ENCODE measurements at places on chromosomes 4 and X. TPM values are rescaled to one million over a fixed set of nuclear protein-coding genes. Genes with fewer than 3 reads are reported as not detected.

F8A1 gene
- 16.7 TPM for total RNA-seq

GDPD2 gene
- total RNA-seq: not detected

SOWAHB gene
- total RNA-seq: not detected

SPANXD gene
- total RNA-seq: not detected

KIT gene
- 18.7 TPM for total RNA-seq

DNA sequence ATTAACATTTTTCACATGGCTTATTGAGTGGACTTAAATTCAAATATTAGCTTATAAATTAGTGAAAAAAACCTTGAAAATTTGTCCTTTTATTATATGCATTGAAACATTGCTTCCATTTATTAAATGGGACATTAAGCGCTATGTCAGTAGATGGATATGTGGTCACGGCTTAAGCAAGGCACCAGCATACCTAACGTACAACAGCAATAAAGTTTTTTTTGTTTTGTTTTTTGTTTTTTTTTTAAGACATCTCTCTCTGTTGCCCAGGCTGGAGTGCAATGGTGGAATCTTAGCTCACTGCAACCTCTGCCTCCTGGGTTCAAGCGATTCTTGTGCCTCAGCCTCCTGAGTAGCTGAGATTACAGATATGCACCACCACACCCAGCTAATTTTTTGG is 31.6 kb downstream of the PGM2 start:
- no peak for DNase-seq

DNA sequence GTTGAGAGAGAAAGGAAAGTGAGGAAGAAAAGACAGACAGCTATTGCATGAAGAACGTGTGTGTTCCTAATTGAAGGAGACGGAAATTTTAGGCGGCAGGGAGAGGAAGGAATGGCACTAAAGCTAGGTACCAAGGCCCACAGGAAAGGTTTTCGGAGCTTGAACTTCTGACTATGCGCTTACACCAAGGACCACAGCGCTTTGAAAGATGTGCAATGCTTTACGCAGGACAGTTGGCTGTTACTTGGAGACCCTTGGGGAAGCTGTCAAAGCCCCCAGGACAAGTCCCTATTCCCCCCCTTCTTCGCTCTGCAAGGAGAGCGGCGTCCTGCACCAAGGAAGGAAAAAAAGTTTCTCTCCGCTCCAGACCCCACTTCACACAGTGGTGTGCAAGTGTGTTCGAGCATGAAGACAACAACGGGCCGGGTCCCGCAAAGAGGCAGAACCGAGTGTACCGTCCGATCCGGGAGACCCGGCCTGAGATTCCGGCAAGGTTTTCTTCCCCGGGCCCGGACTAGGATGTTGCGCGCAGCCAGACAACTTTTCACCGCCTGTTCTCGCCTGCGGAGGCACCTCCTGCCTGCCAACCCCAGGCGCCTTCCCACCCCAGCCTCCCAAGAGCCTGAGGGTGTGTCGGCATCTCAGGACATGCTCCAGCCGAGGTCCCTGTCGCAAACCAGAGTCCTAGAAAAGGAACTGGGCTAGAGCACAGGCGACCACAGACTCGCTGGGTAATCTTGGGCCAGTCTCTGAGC is 896 bp downstream of the KDR start:
- DNase-seq: no peak

DNA sequence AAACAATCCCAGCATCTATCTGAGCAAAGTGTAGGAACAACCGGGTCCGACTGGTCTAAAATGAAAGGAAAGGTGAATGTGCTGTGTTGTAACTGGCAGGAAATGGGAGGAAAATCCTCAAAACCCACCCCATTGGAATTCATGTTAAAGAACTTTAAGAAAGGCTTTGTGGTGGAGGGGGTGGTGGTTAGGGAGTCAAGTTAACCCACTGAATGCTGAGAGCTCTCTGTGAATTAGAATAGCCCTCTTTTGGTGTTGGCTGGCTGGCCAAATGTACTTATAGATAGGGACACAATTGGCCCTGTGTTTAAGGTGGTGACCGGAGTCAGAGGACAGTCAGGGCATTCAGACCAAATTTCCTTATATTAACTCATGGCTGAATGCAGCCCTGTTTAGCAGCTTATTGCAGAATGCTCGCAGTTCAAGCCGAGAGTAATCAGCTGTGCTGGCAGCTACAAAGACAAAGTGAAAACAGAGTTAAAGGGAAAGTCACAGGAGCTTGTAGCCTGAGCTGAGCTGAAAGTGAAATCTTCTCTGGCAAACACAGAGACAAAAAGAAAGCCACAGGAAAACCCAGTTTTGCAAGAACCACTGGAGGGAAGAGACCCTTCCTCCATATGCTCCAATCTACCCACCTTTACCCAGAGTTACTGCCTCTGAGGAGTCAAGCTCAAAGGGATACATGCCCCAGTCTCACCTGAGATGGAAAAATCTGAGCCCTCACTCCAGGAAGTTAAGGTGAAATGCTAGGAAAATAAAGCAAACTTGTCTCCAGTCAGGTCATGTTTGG is 38.5 kb upstream of the UGT2B7 start:
- DNase-seq: no peak

DNA sequence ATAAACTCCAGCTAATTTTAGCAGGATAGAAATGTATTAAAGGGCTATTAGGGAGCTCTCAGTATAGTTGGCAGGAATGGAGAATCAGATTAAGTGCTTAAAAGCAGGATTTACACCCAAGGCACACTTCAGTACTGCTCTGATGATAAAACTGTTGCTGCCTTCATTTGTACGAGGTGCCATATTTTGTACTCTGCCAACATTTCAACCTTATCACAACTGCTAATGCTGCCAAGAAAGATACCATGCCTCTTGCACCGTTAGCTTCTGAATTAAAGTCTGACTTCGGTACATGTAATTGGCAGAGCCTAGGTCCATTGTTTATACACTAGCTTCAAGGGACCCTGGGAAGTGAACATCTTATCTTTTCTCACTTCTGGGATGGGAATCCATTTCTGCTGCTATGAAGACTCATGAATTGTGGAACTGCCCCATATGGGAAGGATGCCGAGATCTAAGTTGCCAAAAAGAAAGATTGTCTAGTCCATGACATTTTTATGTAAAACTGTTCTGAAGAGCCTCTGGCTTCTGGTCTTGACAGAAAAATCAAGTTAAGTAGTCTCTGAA is 624.0 kb upstream of the IGFBP7 start:
- DNase-seq: no peak

DNA sequence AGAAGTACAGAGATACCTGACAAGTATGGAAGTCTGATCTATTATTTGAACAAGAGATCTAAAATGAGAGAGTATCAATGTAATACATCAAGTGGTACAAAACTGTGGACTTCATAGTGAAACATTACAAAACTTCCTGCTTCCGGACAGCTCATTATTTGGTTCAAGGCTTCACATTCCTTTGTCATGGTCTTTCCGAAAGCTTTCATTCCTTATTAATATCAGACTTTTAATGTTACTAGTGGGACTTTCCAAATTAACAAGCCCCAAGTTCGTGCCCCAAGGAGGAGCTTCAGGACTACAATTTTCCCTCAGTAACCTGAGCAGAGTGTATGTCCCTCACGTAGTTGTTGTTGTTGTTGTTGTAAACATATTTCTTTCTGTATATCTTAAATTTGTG is 1.2 kb downstream of the CHIC2 start:
- DNase-seq: no peak

GRCh38 chrX:7828594-7828993 is 14.4 kb upstream of the VCX start:
- no peak for DNase-seq

DNA sequence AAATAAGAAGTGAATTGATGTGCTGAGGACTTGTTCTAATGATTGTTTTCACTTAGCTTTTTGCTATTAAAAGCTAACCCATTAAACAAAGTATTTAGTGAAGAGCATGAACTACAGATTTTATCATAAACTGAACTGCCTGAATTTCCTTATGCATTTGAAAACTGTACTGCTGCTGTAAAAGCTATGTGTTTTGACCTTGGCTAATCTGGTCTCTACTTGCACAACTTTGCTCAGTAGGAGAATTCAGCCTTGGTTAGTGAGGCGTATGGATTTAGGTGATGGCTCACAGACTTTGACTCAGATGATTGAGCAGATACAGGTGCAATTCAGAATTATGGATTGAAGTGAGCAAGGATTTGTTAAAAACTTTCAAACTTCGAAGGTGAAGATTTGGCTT is 38.7 kb upstream of the FAT1 start:
- no peak for DNase-seq

DNA sequence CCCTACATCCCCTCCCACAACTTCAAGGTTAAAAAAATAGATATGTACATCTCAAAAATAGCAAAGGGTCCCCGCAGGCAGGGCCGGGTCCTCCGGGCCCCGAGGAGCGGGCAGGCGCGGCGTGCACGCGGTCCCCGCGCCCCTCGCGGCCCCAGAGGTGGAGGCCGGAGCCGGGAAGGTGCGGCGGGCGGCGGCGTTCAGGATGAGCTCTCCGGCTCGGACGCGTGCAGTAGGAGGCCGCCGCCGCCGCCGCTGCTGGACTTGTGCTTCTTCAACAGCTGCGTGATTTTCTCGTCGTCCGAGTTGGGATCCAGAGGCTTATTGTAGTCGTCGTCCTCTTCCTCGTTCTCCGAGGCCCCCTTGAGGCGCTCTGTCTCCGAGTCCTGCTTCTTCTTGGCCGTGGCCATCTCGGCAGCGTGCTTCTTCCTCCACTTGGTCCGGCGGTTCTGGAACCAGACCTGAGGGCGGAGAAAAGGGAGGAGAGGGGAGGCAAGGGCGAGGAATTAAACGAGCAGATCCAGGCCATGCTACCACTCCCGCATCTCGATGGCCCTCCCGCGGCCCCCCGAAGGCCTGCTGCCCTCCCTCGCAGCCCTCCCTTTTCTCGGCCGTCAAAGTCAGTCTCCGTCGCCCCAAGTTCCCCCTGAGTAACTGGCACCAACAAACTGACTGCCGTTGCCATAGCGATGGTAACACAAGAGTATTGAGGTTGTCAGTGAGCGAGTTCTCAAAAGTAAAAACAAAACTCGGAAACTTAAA is 5.8 kb downstream of the NKX6-1 start:
- DNase-seq: peak; percentile 76

DNA sequence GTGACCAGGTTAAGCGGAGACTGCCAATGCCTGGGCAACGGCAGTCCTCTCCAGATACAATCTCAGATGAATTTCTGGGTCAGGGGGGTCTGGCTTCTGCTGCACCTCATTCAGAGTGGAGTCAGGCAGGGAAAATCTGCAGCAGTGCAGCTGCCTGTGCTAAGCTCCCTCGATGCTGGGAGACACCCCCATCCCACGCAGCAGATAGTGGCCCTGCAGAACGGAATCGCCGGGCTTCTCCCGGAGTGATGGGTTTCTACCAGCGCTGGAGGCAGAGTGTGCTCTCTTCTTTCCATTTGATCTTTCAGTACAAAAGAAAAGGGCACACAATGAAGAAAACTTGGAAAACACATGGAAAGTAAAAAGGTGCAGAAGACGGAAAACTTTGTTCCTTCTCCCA is 5.2 kb downstream of the ABLIM2 start:
- no peak for DNase-seq

DNA sequence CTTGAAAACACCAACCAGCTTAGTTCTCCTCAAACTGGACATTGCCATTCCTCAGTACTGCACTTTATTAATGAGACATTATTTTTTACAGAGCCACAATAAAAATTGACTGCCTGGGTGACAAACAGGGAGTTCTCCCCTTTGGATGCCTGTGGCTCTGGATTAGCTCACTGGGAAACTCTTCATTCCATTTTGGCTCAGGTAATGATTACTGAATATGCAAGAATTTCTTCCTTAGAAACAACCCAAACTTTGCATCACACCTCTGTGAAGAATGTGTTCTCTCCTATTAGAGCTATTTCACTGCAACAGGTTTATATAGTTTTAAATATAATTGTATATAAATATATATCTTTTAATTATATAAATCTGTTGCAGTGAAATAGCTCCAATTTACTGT is 2065.8 kb downstream of the ARAP2 start:
- DNase-seq: no peak

DNA sequence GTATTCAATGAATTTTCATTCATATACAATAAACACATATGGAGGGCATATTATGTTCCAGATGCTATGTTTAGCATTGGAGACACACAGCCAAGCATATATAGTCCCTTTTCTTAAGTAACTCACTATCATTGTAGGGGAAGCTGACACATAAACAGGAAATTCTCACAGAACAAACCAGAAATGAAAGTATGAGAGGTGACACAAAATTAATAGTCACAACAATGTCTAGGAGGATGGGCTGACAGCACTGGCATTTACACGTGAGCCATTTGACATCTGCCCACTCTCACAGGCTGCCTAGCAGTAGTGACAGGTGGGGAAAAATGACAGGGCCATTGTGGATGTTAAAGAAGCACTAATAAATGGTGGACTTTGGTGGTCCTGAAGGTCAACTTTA is 2.6 kb upstream of the CNOT6L start:
- no peak for DNase-seq

DNA sequence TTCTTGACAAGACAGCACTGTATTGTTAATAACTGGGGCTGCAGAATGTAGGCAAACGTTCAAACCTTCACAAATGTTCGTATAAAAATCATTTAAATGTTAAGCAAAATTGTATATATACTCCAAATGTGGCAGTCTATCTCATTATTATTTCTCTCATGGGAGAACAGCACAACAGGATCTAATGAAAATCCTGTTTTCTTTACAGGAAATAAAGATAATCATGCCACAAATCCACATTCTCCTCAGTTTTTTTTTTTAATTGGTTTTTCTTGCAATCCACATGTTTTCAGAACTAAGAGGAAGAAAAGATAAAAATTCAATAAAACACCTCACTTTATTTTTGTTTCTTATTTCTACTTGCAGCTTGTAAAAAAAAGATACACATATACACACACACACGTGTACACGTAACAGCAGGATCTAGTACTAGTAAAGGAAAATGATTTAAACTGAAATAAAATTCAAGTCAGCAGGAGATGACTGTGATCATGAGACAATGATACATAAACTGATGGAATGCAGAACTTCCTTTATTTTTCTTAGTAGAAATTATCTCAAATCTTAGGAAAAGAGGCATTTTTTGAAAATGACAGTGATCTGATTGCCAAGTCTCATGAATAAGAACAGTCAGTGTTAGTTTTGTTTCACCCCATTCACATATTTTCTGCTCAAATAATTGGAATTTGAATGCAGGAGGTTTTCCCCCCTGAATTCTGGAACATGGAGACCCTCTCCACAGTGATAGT is 11.3 kb downstream of the APBB2 start:
- no peak for DNase-seq

- DNase-seq: no peak
These were observed 107.0 kb downstream of the CPZ start for GRCh38 chr4:8699479-8700145.

DNA sequence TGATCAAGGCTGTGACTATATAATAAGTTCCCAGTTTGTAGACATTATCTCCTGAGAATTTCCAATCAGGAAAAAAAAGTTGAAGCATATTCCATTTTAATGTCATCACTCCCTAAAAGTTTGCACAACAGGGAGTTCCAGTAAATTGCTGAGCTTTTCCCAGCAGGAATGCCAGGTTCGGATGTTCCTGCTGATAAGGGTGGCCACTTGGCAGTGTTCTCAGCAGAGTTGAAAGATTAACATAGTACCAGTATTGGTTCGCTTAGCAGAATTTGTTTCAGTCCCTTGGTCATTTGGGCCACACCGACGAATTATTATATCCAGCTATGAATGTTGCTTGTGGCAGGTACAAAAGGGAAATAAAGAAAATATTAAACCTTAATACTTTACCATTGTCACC is 5.2 kb upstream of the CXCL2 start:
- DNase-seq: no peak
